Endodermal cell (in vitro differentiated cells): ENCODE measurements at places on chromosomes 16 and 17. TPM values are rescaled to one million over a fixed set of nuclear protein-coding genes. Genes with fewer than 3 reads are reported as not detected.

GRCh38 chr16:35140293-35140986, 1681.0 kb downstream of the TP53TG3F start:
- no peak for DNase-seq

Gene ZNF213
- total RNA-seq: 5.1 and 5.5 TPM in 2 replicates

GRCh38 chr17:35299135-35299534, 56.3 kb downstream of the SLFN5 start:
- no peak for DNase-seq

GRCh38 chr17:72913142-72913682, 179.3 kb downstream of the SLC39A11 start:
- DNase-seq: no peak

- DNase-seq: no peak
Measured at GRCh38 chr16:27822996-27823395, 240.5 kb downstream of the GSG1L start.
